ENCODE measurements at places on chromosomes 1 and 21. TPM values are rescaled to one million over a fixed set of nuclear protein-coding genes. Genes with fewer than 3 reads are reported as not detected.

DNA sequence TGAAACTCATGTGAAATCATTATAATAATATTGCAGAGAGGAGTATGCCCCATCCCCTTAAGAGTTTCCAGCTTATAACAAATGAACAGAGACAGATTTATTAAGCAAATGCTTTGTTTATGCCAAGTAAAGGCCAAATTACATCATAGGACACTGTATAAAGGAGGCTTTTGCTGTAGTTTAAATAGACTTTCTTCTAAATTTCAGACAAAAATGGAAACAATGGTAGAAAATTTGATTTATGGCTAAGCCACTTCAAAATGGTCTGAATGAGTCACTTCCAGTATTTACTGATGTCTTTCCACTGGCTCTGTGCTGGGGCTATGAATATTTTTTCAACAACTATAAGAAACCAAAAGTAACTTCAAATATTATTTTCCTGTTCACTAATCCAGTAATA, 81.1 kb upstream of the ST6GALNAC5 start:
- no peak for DNase-seq

DNA sequence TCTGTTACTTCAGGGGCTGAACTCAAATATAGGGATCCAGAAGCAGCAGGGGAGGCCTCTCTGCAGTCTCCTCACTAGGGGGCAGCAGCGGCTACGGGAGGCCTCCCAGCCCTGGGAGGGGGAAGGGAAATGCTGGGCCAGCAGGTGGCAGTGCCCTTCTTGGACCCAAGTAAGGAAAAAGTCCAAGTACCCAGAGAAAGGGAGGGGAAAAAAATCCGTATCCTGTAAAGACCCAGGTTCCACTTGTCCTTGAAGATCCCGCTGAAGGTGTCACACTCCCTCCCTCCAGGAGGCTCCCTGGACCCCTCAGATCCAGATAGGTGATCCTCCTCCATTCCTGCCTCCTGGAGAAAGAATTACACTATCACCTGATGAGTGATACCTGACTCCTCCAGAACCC, 14.1 kb upstream of the NUAK2 start:
- DNase-seq = peak; percentile 82

- DNase-seq = no peak
These were observed 29.3 kb downstream of the SOD1 start for GRCh38 chr21:31688603-31689368.

DNA sequence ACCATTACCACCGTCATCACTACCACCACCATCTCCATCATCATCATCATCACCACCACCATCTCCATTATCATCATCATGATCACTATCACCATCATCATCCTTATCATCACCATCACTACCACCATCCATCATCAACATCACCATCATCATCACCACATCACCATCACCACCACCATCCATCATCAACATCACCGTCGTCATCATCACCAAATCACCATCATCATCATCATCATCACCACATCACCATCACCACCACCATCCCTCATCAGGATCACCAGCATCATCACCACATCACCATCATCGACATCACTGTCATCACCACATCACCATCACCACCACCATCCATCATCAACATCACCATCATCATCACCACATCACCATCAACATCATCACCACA, 203.0 kb upstream of the VAMP3 start:
- no peak for DNase-seq

GBP7 gene
- not detected for total RNA-seq

Data from Caki2 (cell line).